ENCODE measurements at places on chromosomes 2 and 18. TPM values are rescaled to one million over a fixed set of nuclear protein-coding genes. Genes with fewer than 3 reads are reported as not detected.

The SH3BP4 gene
- 8.3 TPM for total RNA-seq

The SCYGR4 gene
- total RNA-seq = not detected

The FOSL2 gene
- 45.7 TPM for total RNA-seq

The MOB4 gene
- total RNA-seq = 33.0 TPM

The CTAGE1 gene
- not detected for total RNA-seq

The MAL gene
- 3.9 TPM for total RNA-seq

GRCh38 chr2:231917280-231918066 is 8.7 kb downstream of the NPPC start:
- peak; percentile 55 for DNase-seq

GRCh38 chr2:108640731-108641130 is 78.6 kb upstream of the RANBP2 start:
- DNase-seq = no peak

DNA sequence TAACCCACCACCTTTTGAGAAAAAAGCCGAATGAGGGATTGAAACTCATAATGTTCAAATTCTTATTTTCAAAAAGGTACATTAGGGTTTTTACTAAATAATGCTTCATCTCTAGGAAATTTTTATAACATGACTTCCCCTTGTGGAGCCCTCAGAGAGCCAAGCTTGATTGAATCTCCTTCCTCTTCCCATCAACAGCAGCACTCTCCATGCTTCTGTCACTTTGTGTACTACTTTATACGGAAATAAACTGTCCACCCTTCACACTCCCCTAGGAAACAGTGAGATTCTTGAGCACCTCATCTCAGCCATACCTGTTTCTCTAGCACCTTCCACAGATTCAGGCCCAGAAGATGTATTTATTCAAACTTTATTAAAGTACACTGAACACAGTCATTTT is 51.8 kb downstream of the TFPI start:
- no peak for DNase-seq

DNA sequence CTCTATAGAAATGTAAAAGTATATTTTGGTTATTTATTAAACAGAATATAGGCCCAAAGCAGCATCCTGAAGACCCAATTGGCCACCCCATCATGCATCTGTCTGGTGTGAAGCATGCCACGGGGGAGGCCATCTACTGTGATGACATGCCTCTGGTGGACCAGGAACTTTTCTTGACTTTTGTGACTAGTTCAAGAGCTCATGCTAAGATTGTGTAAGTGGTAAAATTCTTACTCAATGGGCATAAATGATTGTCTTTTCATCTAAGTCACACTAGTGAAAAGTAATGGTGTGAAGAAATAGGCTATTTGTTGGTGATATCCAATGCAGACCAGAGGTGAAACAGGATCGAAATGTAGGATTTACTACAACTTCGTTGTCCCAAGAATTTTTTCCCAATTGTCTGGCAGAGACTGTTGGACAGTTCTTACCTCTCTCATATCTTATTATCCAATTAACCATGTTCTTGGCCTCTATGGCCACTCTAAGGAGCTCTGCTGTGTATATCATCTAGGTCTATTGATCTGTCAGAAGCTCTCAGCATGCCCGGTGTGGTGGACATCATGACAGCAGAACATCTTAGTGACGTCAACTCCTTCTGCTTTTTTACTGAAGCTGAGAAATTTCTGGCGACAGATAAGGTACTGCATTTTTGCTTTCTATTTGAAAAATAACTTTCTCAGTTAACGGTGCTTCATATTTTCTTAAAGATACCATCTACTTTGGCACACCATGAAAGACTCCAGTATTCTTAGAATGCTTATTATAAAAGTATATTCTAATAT is 35.0 kb downstream of the AOX1 start:
- no peak for DNase-seq

- no peak for DNase-seq
These were observed 30.7 kb downstream of the XRCC5 start for GRCh38 chr2:216139884-216140283.

GRCh38 chr18:46677611-46678010 is 20.6 kb upstream of the LOXHD1 start:
- no peak for DNase-seq

GRCh38 chr18:49645196-49645595 is 83.3 kb downstream of the LIPG start:
- no peak for DNase-seq

GRCh38 chr2:20067992-20068584 is 16.7 kb upstream of the LAPTM4A start:
- DNase-seq = no peak

Data from left ventricle myocardium superior (tissue), 1 donor.